Nucleus accumbens (tissue), 56 donors: ENCODE measurements at places on chromosomes 3 and 15.

- no peak for DNase-seq
Measured at GRCh38 chr15:42453826-42454225, 37.1 kb downstream of the ZNF106 start.

DNA sequence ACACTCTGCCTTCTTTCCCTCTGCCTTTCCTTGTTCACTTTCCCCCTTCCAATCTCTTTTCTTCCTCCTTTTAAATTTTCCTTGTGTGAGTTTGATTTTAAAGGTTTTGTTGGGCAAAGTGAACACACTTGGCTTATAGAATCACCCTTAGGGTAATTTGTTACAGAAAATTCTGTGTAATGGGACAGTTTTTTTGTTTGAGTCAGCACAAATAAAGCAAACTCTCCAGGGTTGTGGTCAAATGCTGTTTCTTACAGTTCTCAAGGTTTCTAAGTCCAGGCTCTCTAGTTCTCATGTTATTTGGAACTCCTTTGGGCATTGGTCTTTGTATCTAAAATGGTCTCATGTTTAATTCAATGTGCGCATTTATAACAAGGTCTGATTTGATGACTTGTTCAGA is 307.1 kb downstream of the PTPRG start:
- no peak for DNase-seq

DNA sequence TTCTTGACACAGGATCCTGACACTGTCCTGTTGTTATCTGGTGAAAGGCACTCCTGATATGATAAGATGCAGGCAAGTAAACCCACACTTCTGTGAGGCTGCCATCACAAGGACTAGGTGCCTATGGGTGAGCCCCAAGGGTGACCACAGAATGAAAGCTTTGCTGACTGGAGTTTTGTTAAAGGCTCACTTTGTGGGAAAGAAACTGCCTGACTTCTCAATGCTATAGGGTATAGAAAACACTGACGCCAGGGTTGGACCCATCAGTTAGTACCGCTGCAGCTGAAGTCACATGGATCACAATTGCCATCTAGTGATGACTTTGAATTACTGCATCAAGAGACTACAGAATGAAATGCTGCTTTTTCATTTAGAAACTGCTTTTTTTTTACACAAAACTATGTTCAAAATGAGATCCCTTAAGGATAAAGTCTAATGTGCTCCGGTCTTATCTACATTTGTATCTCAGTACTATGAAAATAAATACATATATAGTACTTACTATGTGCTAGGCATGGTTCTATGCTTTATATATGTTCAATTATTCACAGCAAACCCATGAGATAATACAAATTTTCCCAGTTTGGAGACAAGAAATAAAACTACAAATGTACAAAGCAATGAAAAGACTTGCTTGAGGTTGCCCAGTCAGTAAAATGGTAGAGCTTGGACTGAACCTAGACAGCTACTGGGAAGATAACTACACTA is 64.2 kb upstream of the CMSS1 start:
- DNase-seq = peak; percentile 10

DNA sequence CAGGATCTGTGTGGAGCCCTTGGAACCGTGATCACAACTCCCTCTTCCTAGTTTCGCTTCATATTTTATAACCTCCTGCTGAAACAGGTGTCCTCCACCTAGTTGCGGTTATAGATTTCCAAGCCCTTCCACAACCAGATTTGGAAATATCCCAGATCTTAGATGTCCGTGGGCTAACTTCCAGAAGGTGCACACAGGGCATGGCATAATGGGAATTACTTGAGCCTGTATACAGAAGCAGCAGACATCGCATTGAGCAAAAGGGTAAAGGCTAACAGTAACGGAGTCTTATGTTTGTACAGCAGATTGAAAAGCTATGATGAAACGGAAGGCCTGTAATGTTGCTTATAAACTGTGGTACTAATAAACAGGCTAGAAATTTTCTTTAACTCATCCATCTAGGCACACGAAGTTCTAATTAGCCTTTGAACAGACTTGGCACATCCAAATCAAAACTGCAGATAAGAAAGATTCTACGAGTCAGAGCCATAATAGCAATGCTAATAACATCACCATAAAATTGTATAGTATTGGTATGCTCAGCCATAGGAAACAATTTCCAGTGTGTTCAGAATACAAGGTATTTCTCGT is 1.2 kb upstream of the USF3 start:
- no peak for DNase-seq
